ENCODE measurements at places on chromosomes 5 and 9. TPM values are rescaled to one million over a fixed set of nuclear protein-coding genes. Genes with fewer than 3 reads are reported as not detected.

The SOHLH1 gene
- total RNA-seq = not detected

The TMEM252 gene
- total RNA-seq = not detected

The FGF10 gene
- 12.2 TPM for total RNA-seq

The RANBP3L gene
- 0.76 TPM for total RNA-seq

The SPATA24 gene
- total RNA-seq = 1.9 TPM

The LRRC26 gene
- not detected for total RNA-seq

The ITGA2 gene
- total RNA-seq = 21.3 TPM

The WNK2 gene
- total RNA-seq = 39.5 TPM

The UNC5A gene
- total RNA-seq = 0.74 TPM

The ADGRD2 gene
- not detected for total RNA-seq

The CTXN3 gene
- not detected for total RNA-seq

The CDK7 gene
- total RNA-seq = 14.6 TPM

The PITX1 gene
- total RNA-seq = 0.81 TPM

The TMC1 gene
- total RNA-seq = 0.69 TPM

The CLTA gene
- total RNA-seq = 109 TPM

The TMEM245 gene
- 52.3 TPM for total RNA-seq

The CMBL gene
- total RNA-seq = 11.8 TPM

The GARIN3 gene
- not detected for total RNA-seq

The PPIC gene
- 76.8 TPM for total RNA-seq

The SLC4A9 gene
- not detected for total RNA-seq

The LURAP1L gene
- total RNA-seq = 13.9 TPM

The TMEM171 gene
- total RNA-seq = not detected

The DOK3 gene
- total RNA-seq = 8.0 TPM

The SLC6A3 gene
- 0.19 TPM for total RNA-seq

The EPB41L4B gene
- 0.62 TPM for total RNA-seq

The LAMC3 gene
- not detected for total RNA-seq

The SPATA31E1 gene
- not detected for total RNA-seq

The SPARC gene
- total RNA-seq = 2,416 TPM

The SMIM33 gene
- total RNA-seq = not detected

The PIP5KL1 gene
- total RNA-seq = 1.3 TPM

The C5orf58 gene
- total RNA-seq = not detected

The BTNL9 gene
- total RNA-seq = 13.4 TPM

The NFIB gene
- total RNA-seq = 230 TPM

The AKNA gene
- 23.8 TPM for total RNA-seq

The C7 gene
- total RNA-seq = 985 TPM

The CCDC187 gene
- total RNA-seq = not detected

The FGF1 gene
- 5.0 TPM for total RNA-seq

The GFI1B gene
- not detected for total RNA-seq

The FGF18 gene
- total RNA-seq = 6.6 TPM

The MUSK gene
- 0.88 TPM for total RNA-seq

The CARTPT gene
- total RNA-seq = not detected

The TNFSF8 gene
- total RNA-seq = 3.0 TPM

The BAAT gene
- 0.09 TPM for total RNA-seq

The CNTLN gene
- 10.8 TPM for total RNA-seq

The HTR4 gene
- total RNA-seq = 0.33 TPM

The DDX4 gene
- not detected for total RNA-seq

The CXCL14 gene
- total RNA-seq = 87.3 TPM

The C9orf152 gene
- total RNA-seq = not detected

The PCDHB8 gene
- total RNA-seq = 2.3 TPM

The SERF1A gene
- 6.0 TPM for total RNA-seq

The PRSS3 gene
- total RNA-seq = 1.00 TPM

The HEXB gene
- 156 TPM for total RNA-seq

The TMEM8B gene
- total RNA-seq = 18.5 TPM

The SH3RF2 gene
- 2.1 TPM for total RNA-seq

The LCN12 gene
- 0.62 TPM for total RNA-seq

The TBC1D13 gene
- 19.2 TPM for total RNA-seq

The OR2K2 gene
- not detected for total RNA-seq

The IL13 gene
- not detected for total RNA-seq
